Tibial nerve (tissue), 4 donors: ENCODE measurements at places on chromosomes 6 and 20. TPM values are rescaled to one million over a fixed set of nuclear protein-coding genes. Genes with fewer than 3 reads are reported as not detected.

The ISM1 gene
- 47.3 TPM for total RNA-seq

- no peak for DNase-seq
Measured at GRCh38 chr20:60213126-60213893, 255.1 kb downstream of the CDH26 start.

- DNase-seq = no peak
Measured at GRCh38 chr6:6221787-6222535, 98.5 kb downstream of the F13A1 start.

The HTR1E gene
- not detected for total RNA-seq

- no peak for DNase-seq
Measured at GRCh38 chr20:50283370-50283769, 92.7 kb downstream of the CEBPB start.

GRCh38 chr20:59725476-59726280 lies 121.3 kb downstream of the PHACTR3 start:
- DNase-seq = no peak

GRCh38 chr6:130766239-130767144 lies 60.7 kb upstream of the SMLR1 start:
- no peak for DNase-seq

GRCh38 chr6:135025775-135026174 lies 28.8 kb downstream of the HBS1L start:
- DNase-seq = no peak

GRCh38 chr6:105453968-105454367 lies 51.1 kb upstream of the PREP start:
- no peak for DNase-seq

- no peak for DNase-seq
Measured at GRCh38 chr6:147226163-147226724, 22.0 kb downstream of the STXBP5 start.

The EDN1 gene
- total RNA-seq = 48.6 TPM

The HSPA1A gene
- total RNA-seq = 214 TPM

The CLPSL2 gene
- total RNA-seq = not detected

The PSORS1C1 gene
- 2.1 TPM for total RNA-seq

DNA sequence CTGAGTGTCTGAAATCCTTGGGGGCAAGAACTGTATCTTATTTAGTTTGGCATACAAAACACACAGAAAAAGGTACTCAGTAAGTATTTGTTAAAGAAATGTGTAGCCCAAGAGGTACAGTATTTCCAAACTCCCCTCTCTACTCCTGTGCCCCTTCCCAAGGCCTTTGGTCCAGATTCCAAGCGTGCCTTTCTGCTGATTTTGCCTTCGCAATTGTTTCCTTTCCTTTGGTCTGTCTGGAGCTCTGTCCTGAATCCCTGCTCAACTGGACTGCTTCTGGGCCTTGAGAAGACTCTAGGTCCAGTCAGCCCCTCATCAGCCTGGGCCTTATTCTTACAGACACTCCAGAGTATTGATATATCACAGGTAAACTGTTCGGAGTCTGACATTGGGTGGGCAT lies 122.2 kb upstream of the SYNCRIP start:
- DNase-seq = no peak
